ENCODE measurements at places on chromosomes 13 and 19.

GRCh38 chr19:46859637-46860124 is 1.1 kb upstream of the ARHGAP35 start:
- DNase-seq = no peak

- no peak for DNase-seq
These were observed 66.1 kb downstream of the LHFPL6 start for GRCh38 chr13:39536906-39537305.

DNA sequence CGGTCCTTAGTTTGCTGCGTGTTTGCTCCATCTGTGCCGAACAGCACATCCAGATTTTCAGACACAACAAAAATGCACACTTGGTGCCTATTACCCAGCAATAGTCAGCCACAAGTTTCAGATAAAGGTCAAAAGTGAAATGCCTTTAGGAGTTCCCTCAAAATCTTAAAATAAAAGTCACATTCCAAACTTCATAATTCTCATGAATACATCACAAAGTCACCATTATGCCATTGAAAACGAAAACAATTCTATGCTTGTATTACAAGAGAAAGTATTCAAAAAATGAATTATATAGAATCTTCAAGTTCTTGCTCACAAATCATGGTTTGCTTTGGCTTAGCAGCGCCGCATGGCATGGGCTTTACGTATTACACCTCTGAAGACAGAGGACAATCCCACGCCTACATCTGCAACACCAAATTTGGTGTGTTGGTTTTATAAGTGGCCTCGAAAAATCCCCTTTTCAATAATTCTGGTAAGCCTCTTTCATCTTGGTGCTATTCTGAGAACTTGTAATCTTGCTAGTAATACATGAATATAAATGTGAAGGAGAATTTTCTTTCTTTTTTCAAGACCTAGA is 26.6 kb downstream of the COL4A1 start:
- no peak for DNase-seq

DNA sequence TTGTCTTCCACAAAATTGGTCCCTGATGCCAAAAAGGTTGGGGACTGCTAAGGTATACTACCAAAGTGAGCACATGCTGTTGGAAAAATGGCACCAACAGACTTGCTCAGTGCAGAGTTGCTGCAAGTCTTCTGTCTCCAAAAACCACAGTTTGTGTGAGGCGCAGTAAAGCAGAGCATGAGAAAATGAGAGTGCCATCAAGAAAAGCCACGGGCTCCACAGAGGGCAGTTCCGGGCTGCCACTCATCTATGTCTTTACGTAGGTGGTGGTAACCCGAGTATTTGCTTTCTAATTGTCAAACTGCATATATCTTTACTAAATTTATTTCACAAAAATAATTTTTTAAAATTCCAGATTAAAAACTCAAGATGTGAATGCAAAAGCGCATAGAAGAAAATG is 123.8 kb downstream of the RNF17 start:
- DNase-seq = no peak

- no peak for DNase-seq
These were observed 1.0 kb upstream of the TM6SF2 start for GRCh38 chr19:19274146-19274545.

DNA sequence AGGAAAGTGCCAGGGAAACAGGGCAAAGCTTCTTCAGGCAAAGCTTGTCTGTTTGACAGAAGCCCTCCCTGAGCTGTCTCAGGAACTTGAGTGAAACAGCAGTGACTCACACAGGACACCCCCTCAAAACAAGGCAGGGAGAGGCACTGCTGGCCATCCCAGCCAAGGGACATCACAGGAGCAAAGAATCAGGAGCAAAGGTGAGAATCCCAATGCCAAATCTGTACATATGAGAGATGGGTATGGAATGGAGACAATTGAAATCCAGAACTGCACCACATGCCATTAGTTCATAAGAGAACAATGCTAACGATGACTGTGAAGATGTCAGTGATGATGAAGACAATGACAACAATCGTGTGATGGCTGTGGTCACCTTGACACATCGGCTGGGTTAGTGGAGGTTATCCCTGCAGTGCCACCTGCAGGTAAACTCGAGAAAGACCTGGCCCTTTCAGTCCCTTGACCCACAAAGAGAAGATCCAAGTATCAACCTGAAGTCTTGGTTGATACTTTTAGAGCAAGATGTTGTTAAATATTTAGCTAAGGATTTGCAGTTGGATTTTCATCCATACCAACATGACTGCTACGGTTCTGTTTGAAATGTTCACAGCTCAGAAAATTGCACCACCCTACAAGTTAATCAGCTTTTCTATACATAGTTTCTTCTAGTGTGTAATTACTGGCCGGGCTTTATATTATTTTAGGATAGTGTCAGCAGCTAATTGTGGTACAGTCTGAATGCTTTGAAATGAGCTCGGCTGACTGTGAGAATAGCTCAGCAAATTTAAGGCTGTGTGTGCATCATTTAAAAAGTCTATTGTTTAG is 42.0 kb upstream of the IPO5 start:
- no peak for DNase-seq

All from anterior cingulate cortex (tissue), 58 donors.